ENCODE measurements at places on chromosomes 7 and 10.

GRCh38 chr7:121530227-121531174 is 134.4 kb upstream of the FAM3C start:
- peak; percentile 20 for DNase-seq

DNA sequence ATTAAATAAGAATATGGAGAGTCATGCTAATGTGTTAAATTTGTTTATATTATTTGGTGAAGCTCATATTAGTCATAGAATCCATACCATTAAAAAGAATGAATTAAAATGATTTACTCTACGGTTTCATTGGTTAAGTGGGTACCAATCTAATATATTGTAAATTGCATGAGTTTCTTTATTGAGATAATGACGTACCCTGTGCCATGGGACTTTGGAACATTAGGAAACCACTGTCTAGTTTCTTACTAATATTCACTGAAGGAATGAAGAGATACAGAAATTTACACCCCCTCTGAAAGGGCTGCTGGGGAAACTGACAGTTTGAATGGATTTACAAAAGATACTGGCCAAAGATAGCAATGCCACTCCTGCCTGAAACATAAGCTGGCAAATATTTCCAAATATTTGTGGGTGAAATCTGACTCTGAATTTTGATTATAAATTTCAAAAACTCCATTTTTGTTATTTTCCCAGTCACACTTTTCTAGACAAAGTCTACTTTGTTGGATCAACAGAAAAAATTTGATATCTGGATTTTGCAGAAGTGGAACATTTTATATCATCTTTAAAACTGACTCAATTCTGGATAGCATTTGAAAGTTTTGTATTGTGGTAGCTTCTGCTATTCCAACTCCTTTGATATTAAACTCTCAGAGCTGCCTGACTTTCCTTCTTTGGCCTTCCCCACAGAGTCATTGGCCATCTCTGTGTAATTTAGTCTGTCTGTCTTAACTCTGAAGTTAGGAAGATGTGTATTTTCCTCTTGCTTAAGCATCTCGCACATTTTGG is 22.3 kb downstream of the MDFIC start:
- DNase-seq = no peak

GRCh38 chr10:97188261-97188711 is 2.5 kb upstream of the SLIT1 start:
- DNase-seq = no peak

DNA sequence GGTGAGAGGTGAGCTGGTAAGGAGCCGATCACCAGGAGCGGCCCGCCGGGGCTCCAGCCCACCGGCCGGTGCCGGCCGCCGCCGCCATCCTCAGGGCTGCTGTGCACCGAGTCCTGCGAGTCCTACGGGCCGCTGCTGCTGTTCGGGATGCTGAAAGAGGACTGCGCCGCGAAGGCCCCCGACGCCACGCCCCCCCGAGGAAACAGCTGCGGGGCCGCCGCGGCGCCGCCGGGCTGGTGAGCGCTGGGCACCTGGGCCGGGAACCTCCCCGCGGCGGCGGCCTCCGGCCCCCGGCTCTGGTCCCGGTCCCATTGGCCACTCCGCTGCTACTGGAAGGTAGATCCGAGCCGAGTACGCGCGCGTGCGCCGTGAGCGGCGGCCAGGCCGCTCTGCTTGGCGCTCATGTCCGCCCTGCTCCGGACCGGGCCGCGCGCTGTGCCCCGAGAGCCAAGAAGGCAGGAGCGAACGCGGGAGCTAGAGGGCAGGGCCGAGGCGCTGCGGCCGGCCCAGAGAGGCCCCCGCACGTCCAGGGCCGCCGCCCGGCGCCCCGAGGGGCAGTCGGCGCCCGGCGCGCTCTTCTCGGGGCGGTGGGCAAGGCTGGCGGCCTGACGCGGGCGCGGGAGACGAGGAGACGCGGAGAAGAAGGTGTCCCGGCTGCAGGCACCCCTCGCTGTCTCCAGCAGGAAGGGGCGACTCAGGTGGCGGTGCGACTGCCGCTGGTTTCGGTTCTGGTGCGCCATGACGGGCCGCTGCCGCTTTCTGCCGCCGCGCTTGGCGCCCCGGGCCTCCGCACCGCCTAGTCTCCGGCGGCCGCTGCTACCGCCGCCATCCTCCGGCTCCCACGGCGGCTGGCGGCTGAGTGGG is 121.3 kb upstream of the WIPF3 start:
- DNase-seq = peak; percentile 17

DNA sequence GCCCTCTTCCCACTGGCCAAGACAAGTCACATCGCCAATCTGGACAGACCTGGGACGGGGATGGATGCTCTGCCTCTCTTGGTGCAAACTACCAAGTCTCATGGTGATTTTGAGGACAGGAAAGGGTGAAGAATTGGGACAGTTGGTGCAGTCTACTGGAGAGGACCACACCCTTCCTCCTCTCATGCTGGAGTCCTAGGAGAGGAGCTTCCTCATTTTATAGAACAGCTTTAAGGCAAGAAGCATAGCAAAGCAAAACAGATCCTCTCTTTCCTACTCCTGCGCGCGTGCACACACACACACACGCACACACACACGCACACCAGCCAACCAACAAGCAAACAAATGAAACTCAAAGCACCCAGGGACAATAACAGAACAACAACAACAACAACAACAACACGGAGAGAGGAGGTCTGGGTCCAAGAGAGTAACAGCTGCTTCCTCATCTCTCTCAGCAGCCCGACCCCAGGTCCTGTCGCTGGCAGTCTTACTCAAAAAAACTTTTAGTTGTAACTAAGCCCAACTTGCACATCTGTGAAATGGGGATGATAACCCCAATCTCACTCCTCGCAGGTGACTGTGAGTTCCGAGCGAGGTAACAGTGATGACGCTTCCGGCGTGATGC is 83.4 kb downstream of the TMEM178B start:
- no peak for DNase-seq

DNA sequence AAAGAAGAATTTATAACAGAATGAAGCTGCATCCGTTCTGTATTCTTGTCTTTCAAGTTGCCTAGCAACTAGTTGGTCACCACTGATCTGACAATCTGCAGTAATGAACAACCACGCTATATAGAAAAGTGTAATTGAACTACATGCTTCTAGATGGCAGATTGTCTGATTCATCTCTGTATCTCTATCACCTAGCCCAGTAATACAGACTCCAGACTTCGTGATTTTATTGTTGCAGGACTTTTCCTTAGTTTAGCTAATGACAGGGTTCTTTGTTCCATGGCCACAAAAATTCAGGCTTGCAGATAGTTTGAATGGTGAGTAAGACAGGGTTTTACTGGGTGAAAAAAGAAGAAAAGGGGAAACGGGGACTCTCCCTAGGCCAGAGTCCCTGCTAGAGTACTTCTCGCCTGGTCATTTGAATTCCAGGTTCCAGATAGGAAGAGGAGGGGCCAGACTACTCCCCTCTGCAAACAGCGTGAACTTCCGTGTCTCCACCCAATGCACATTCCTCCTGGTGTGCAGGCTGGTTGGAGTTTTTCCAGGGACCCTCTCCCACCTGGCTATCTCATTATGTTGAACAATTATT is 45.9 kb downstream of the COL1A2 start:
- DNase-seq = no peak

GRCh38 chr10:23474626-23475025 is 35.8 kb downstream of the OTUD1 start:
- DNase-seq = no peak

DNA sequence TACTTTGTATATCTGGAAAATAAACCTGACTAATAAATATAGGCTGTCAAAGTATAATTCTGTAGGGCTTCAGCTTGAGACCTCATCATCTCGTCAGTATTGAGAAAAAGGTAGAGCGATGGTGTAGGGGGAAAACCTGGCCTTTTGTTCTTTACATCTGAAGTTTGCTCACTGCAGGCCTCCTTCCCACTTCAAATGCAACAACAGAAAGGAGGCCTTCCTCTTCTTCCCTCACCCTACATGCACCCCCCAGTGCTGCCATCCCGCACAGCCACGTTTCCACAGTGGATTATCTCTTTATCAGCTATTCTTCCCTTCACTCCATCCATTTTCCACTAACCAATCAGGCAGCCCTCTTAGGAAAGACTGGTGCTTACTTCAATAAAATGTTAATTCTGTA is 112.3 kb downstream of the VTI1A start:
- no peak for DNase-seq

DNA sequence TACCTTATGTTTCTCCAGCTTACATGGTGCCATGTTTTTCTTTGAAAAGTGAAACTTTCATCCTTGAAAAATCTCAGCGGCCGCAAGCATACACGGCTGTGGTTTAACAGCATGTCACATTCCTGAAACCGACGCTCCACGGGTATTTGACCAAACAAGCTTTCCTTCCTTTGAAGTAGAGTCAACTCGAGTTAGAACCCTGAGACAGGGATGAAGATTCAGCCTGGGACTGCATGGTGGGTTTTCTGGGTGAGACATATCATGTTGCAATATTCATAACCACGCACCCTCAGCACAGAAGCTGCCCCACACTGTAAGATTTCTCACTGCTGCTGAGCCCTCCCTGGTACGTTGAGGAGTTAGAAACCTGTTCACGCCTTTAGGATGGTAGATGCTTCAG is 8.1 kb downstream of the CYP26A1 start:
- no peak for DNase-seq

- DNase-seq = no peak
Observed at GRCh38 chr7:108825581-108825909, 255.9 kb downstream of the DNAJB9 start.

Data from CD4-positive, alpha-beta memory T cell (primary cell).